ENCODE measurements at places on chromosomes 11 and 22.

DNA sequence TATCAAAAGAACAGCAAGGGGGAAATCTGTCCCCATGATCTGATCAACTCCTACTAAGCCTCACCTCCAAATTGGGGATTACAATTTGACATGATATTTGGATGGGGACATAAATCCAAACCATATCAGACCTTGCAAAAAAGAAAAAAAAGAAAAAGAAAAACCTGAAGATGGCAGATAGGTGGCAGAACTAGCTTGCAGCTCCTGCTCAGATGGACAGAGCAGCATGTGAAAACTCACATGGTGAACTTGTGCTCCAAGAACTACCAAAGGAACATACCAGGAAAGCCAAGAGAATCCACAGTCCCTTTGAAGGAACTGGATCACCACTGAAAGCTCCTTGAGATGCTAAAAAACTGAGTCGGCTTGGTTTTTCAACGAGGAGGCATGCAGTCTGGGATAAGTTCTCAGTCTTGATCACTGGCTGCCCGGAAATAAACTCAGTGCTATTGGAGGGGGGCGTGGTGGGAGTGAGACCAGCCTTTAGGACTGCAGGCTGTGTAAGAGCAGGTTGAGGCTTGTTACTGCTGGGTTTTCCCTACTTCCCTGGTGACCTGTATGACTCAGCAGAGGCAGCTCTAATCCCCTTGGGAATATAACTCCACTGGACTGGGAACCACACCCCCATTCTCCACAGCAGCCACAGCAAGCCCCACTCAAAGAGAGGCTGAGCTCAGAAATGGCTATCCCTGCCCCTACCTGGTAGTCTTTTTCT is 358.3 kb upstream of the ARHGAP42 start:
- H3K27me3 ChIP-seq, result no peaks in the 10 kb centered on the region
- H3K4me1 ChIP-seq, result no peaks in the 10 kb centered on the region
- H3K36me3 ChIP-seq, result no peaks in the 10 kb centered on the region
- H3K27ac ChIP-seq, result no peak overlapping the region
- no peak overlapping the region for H3K4me3 ChIP-seq
- DNase-seq, result no peak

DNA sequence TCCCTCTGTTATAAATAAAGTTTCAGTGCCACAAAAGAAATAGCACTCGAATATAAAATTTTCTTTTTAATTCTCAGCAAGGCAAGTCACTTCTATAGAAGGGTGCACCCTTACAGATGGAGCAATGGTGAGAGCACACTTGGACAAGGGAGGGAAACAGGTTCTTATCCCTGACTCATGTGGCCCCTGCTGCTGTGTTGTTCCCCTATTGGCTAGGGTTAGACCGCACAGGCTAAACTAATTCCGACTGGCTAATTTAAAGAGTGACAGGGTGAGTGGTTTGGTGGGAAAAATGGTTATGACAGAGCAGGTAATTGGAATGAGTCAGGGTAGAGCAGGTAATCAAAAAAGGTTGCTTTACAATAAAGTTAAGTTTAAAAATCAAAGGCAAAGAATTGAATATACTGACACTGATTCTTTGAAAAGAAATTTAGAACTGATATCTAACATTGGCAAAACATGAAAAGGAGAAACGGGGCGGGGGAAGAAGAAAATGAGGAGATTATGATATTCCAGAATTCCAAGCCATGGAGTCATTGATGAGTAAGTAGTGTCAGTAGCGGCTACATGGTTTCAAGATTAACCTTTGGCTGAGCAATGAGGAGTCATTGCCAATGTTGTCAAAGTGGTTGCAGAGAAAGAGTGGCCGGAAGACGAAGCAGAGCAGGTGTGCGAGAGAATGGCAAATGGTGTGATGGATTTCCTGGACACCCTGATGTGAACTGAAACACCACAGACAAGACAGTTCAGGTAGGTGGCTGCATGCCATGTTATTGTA is 48.4 kb upstream of the MRGPRX1 start:
- H3K4me3 ChIP-seq, result no peak overlapping the region
- no peaks in the 10 kb centered on the region for H3K27me3 ChIP-seq
- DNase-seq, result no peak

DNA sequence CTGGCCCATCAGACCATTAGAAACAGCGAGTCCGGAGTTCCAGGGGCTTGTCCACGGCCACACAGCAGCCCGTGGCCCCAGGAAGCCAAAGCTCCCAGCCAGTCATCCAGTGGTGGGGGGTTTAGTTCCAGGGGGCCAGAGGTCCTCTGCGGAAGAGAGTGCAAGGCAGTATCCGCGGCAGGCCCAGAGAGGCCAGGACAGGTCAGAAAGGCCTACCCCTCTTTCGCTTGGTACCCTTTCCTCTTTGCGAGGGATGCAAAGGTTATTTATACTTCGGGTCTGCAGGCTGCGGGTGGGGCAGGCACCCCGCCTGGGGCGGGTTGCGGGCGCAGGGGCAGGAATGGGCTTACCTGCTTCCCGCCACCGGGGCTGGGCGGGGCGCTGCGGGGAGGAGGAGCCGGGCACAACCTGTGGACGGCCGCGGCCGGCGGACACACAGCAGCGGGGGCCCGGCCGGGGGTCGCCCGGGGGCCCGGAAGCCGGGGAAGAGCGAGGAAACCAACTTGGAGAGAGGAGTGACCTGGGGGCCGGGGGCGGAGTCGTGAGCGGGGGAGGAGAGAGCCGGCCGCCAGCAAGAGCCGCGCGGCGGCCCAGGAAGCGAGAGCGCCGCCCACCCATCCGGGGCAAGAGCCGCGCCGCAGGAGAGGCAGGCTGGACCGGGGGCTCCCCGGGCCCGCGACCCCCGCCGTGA is at the start of gene SH3BP1:
Gene SH3BP1 (plus strand): TSS at position 600 of the 691 bp plus-strand sequence. CDS start 119 bp downstream, outside the sequence.
- no peaks in the 10 kb centered on the region for H3K36me3 ChIP-seq
- peak; percentile 70 for DNase-seq
- H3K4me3 ChIP-seq, result peak within 1 kb of the TSS; percentile 46
- H3K27ac ChIP-seq, result no peak within 1 kb of the TSS

- no peaks in the 10 kb centered on the region for H3K4me1 ChIP-seq
- peak; percentile 7 for DNase-seq
- H3K36me3 ChIP-seq, result no peaks in the 10 kb centered on the region
- no peak overlapping the region for H3K27ac ChIP-seq
- H3K4me3 ChIP-seq, result no peak overlapping the region
Measured at GRCh38 chr11:116517584-116517983, 255.2 kb downstream of the BUD13 start.

GRCh38 chr11:10669258-10670033 is 24.1 kb downstream of the IRAG1 start:
- H3K4me3 ChIP-seq, result peak overlapping the region; percentile 5
- H3K27me3 ChIP-seq, result no peaks in the 10 kb centered on the region
- H3K4me1 ChIP-seq, result peaks cover 100% of the 10 kb centered on the region

DNA sequence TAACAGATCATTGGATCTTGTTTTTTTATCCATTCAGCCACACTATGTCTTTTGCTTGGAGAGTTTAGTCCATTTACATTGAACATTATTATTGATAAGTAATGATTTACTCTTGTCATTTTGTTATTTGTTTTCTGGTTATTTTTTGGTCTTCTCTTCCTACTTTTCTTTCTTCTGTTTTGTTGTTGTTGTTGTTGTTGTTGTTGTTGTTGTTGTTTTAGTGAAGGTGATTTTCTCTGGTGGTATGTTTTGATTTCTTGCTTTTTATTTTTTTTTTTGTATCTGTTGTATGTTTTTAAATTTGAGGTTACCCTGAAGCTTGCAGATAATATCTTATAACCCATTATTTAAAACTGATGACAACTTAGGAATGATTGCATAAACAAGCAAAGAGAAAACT is 28.6 kb downstream of the TAF1D start:
- no peaks in the 10 kb centered on the region for H3K27me3 ChIP-seq
- no peak overlapping the region for H3K27ac ChIP-seq
- H3K4me1 ChIP-seq, result no peaks in the 10 kb centered on the region
- peaks cover 63% of the 10 kb centered on the region for H3K36me3 ChIP-seq
- H3K4me3 ChIP-seq, result no peak overlapping the region

- H3K27ac ChIP-seq, result no peak overlapping the region
- H3K36me3 ChIP-seq, result no peaks in the 10 kb centered on the region
- H3K4me1 ChIP-seq, result no peaks in the 10 kb centered on the region
- no peak for DNase-seq
Measured at GRCh38 chr11:116093481-116094270, 589.5 kb upstream of the CADM1 start.

- H3K36me3 ChIP-seq, result no peaks in the 10 kb centered on the region
- no peaks in the 10 kb centered on the region for H3K27me3 ChIP-seq
- H3K4me3 ChIP-seq, result no peak overlapping the region
- DNase-seq, result no peak
- peaks cover 75% of the 10 kb centered on the region for H3K4me1 ChIP-seq
Measured at GRCh38 chr11:1511937-1512496, 25.4 kb upstream of the MOB2 start.

DNA sequence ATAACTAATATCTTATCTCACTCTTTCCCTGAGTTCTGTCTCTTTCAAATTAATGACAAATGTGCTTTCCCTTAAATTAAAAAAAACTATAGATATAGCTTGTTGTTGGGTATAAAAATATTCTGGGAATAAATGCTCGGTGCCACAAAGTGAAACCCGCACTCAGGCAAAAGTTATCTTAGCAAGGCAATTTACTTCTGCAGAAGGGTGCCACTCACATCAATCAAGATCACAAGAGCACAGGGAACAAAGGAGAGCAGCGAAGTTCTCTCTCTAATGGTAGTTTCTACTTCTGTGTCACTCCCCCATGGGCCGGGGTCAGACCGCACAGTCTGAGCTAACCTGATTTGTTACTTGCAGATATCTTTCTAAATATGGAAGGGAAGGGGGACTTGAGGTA is 4.7 kb upstream of the OR52N2 start:
- DNase-seq, result no peak
- H3K4me3 ChIP-seq, result no peak overlapping the region
- peaks cover 9% of the 10 kb centered on the region for H3K4me1 ChIP-seq
- H3K27ac ChIP-seq, result no peak overlapping the region
- H3K27me3 ChIP-seq, result peaks cover 2% of the 10 kb centered on the region

GRCh38 chr11:115993590-115993989 is 489.4 kb upstream of the CADM1 start:
- no peaks in the 10 kb centered on the region for H3K4me1 ChIP-seq
- no peaks in the 10 kb centered on the region for H3K36me3 ChIP-seq
- no peak for DNase-seq
- H3K4me3 ChIP-seq, result no peak overlapping the region
- H3K27me3 ChIP-seq, result no peaks in the 10 kb centered on the region

All from tibial artery (tissue), 4 donors.